Stimulated activated CD4-positive, alpha-beta T cell treated with anti-CD3 and anti-CD28 coated beads, Interleukin-15, amount 100 ng/mL, for 1 hour (primary cell): ENCODE measurements at places on chromosomes 1 and 21.
A peak's percentile ranks its signal among the peaks of the same experiment; 100 is the strongest.

DNA sequence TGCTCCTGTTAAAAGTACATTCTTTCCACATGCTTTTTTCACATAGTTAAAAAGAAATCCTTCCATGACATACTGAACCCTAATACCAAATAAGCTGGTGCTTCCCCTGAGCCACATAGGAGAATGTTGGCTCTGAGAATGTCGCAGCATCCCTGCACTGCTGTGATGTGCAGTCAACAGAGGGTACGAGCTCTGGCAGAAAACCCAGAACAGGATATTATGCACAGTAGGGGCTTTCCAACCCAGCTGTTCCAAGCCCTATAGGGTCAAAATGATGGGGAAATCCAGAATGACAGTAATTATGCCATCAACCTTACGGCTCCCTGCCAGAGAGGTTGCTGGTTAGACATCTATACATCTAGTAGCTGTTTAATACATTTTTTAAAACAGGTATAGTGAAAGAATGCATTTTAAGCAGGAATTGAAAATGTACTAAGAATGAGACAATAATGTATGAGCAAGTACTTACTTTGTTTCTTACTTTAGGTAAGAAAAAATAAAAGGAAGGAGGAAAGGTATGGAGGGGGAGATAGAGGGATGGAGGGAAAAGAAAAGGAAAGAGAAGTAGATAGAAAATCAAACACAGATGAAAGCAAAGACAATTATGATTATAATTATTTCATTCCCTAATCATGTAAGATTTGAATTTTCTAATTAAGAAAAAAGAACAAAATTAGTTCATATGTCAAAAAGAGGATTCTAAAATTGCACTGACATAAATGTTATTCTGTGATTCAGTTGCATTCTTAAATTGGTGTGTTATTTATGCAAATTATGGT is 126.0 kb downstream of the NR5A2 start:
- DNase-seq, result peak; percentile 18

- peak; percentile 34 for DNase-seq
Observed at GRCh38 chr1:20485527-20486456, at the start of gene CAMK2N1. Gene CAMK2N1 (minus strand): TSS chr1:20486210. CDS start chr1:20485379, 831 bp downstream.

DNA sequence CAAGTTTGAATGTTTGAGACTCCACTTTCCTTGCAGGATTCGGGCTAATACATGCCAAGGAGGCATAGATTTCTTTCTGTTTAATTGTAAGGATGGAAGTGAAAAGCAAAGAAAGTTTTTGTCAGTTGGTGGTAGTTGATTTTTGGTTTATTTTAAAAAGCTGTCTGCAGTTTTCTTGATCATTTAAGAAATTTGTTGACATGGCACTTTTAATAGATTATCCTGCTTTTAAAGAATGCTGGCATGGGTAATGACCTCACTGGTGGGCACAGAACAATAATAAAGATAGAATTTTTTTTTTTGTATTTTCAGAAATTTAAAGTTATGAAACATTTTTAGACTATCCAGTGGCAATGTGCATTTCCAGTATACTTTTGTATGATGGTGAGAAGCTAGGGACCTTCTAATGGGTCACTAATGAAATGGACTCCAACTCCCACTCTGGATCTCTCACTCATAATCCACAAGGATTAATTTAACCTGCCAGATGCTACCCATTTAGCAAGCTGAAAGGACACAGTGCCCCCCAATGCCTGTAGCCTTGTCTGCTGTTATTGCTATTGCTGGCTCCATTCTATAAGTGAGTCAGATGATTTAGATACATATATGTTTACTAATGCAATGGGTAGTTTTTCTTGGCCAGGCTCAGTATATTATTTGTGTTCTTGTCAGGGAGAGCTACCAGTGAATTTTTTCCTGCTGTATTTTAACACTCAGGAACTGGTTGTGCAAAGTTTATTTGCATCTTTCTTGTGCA is 190.2 kb upstream of the SGIP1 start:
- no peak for DNase-seq

DNA sequence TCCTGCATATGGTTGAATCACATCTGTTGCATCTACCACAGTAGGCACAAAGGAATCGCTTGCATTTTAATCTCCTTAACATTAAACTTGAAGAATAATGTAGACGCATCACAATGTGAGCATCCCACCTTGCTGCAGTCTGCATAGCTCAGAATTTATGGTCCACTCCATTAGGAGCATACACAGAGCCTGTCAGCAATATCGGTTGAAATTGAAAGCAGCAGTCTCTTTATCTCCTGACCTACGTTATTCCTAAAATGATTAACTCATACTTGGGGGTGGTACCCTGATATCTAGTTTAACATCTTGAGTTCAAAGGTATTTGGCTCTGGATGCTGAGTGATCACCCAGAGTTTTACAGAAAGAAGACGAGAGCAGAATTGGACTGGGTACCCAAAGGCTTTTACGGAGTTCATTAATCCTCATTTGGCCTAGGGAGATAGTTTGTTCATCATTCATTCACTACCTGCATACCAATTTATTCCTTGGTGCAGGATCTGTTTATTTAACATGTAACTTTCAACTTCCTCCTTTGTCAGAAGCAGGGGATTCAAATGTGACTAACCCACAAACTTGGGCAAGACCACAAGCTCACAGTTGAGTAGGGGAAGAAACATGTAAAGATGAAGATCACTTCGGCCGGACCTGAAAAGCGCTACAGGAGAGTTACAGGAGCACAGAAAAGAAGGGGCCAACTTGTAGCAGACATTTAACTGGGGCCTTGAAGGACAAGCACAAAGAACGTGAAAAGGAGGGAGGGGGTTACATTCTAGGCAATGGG is 187.9 kb downstream of the DAB1 start:
- DNase-seq, result no peak

DNA sequence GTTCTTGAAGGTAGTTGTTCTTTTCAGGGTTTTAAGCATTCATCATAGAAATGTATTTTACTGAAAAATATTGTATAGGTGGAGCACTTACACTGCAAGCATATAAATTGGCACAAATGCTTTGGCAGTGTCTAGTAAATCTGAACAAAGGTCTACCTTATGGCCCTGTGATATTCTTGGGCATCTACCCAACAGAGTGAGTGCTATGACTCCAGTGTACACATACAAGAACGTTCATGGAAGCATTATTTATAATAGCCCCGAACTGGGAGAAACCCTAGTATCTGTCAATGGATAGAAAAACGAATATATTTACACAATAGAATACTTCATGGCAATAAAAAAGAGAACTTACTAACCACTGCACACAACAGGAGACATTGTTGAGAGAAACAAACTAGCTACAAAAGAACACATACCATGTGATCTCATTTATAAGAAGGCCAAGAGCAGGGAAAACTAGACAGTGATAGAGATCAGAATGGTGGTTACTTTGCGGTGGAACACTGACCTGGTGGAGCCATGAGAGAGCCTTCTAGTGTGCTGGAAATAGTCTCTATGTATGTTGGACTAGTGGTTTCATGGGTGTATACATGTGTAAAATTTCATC is 96.0 kb downstream of the MAB21L3 start:
- no peak for DNase-seq

DNA sequence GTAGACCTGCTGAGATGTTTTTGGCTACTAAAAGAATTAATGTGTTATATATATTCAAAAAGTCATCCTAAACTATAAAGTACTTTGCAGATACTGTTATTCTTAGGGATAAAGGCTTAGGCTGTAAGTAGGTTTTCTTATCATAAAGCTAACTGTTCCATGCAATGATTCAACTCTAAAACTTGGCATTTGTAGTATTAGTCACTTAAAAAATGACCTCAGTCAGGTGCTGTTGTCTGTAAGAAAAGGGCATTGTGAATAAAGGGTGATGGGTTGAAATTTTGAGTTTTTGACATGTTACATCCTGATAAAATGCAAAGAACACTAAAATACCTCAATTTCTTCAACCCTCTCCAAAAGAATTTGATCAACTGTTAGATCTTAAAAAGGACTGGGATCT is 32.9 kb downstream of the ADCY10 start:
- DNase-seq, result no peak

DNA sequence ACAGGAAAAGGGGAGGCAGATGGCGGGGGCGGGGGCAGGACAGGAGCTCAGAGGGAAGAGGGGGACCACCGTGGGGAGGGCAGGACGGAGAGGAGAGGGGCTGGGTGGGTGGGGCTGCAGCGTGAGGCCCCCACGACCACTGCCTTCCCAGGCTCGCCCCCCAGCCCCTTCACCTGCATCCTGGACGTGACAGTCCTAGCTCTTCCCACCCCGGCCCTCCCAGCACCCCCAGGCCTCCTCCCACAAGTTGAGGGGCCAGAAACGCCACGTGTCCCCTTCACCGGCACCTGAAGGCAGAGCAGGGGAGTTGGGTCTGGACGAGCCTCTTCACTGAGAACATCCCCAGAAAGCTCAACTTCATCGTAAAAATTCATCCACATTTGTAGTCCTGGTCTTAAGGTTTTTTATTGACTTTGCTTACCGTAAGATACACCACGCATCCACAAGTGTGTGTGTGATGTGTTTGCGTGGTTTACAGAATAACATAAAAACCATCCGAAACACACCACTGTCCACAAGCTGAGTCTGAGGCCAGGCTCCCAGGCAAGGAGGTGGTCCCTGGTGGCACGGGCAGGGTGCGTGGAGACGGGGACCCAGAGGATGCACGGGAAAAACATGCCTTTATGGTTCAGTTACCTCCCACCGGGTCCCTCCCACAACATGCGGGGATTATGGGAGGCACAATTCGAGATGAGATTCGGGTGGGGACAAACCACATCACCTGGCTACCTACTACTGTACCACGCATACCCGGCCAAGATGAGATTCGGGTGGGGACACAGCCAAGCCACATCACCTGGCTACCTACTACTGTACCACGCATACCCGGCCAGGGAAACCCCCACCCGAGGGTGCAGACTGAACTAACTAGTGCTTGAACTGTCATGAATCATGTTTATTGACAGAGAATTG is 13.9 kb upstream of the COL18A1 start:
- DNase-seq, result no peak

- no peak for DNase-seq
Observed at GRCh38 chr1:219476116-219476515, 136.8 kb downstream of the ZC3H11B start.

DNA sequence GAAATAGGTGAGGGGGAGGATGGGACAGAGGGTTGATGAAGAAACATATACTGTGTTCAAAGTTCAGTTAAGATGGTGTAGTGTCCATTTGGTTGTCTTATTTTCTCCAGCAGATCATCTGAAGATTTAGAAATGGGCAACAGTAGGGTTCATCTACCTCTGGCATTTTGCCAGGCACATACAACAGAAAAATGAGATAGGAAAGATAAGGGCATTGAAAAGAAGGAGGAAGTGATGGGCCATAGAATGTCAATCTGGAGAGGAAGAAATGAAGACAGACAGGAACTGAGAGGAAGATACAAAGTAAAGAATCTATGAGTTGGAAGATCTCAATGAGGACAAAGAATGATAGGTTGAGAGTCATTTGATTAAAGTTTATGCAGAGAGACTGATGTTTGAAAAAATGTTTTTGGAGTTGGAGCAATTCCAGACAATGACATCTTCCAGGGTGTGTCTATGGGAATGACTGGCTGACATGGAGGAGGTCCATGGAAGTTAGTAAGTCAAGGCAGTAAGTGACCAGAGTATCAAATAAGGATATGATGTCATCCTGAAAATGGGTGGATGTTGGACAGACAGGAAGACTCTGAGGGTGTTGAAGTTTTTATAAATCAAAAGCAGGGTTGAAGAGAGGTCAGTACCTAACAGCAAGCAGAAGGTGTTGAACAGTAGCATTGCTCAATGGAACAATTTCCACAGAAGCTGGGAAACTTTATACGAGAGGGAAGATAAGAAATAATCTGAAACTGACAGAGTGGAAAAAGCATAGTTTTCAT is 18.7 kb upstream of the CD55 start:
- DNase-seq, result no peak

GRCh38 chr1:38870996-38871395 is 2.2 kb downstream of the MYCBP start:
- DNase-seq, result no peak

DNA sequence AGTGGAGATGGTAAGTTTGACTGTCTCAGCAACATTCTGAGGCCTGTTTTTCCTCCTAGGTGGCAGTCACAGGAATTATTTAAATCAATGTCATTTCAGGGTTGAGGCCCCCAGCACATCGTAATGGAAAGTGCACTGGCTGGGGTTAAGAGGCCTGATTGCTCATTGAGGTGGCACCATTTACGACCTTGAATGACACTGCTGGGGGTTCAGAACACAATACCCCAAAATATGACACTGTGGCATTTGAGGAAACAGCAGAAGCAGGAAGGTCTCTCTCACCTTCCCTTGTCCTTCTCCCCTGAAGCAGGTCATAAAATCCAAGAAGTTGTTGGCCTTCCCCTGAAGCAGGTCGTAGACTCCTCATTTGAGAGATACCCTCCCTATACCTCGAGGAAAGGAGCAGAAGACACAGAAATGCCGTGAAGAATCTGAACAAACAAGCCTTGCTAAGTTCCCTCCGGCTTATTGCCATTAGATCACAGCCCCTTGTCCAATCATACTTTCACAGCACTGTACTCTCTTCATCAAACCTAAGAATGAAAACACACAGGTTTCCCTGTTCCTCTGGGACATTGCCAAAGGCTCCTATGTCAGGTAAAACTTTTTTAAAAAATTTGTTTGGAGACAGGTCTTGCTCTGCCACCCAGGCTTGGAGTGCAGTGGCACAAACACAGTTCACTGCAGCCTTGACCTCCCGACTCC is 71.3 kb downstream of the S1PR1 start:
- DNase-seq, result no peak

GRCh38 chr1:87760155-87760554 is 431.5 kb downstream of the LMO4 start:
- DNase-seq, result no peak

DNA sequence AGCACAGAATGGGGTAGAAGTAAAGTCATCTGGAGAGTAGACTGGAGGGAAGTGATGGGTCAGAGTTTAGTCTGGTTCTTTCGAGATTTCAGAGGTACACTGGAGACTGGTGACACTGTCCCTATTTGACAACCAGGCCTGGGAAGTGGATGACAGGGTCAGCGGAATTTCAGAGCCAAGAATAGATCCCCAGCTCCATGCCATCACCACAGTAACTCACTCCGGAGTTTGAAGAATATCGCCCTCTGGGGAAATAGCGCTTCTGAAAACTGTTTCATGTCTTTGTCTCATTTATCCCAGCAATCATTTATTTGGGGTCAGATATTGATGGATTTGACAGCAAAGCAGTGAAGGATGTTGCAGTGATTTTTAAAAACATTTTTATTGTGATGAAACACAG is 7.6 kb upstream of the NFASC start:
- DNase-seq, result no peak

- DNase-seq, result no peak
Observed at GRCh38 chr1:196584696-196585095, 23.5 kb downstream of the KCNT2 start.

DNA sequence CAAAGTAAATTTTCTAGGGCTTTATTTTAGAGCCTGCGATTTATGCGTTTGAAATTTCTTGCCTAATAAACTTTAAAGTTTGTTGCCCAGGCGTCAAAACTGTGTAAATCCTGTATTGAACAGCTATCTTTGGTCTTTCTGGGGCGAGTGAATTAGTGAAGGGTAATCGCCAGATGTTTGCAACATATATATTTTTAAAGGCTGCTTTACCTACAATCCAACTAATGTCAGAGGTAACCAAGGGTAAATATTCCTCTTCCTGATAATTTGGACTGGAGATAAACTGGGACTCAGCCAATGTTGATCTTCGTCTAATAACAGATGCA is 885 bp upstream of the PROX1 start:
- DNase-seq, result no peak

- DNase-seq, result no peak
Observed at GRCh38 chr1:18414321-18414720, 66.4 kb upstream of the KLHDC7A start.
